ENCODE measurements at places on chromosomes 2 and 18.
A peak's percentile ranks its signal among the peaks of the same experiment; 100 is the strongest.

DNA sequence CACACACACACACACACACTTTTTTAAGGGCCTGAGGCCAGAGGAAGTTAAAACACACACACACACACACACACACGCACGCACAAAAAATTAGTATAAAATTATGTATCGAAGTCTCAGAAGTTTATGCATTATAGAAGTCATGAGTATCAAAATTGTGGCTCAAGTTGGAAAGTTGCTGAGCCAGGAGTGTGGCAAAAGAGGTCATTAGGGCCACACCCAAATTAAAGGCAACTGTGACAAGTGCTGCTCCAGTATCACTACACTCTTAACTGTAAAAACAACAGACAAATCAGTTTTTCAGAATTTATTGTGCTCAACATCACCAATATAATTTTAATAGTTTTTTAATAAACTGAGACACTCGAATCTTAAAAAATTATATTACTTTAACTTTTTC, 36.9 kb downstream of the YWHAQ start:
- no peak for DNase-seq

GRCh38 chr2:178194600-178195389, 483 bp downstream of the OSBPL6 start:
- peak; percentile 14 for DNase-seq

DNA sequence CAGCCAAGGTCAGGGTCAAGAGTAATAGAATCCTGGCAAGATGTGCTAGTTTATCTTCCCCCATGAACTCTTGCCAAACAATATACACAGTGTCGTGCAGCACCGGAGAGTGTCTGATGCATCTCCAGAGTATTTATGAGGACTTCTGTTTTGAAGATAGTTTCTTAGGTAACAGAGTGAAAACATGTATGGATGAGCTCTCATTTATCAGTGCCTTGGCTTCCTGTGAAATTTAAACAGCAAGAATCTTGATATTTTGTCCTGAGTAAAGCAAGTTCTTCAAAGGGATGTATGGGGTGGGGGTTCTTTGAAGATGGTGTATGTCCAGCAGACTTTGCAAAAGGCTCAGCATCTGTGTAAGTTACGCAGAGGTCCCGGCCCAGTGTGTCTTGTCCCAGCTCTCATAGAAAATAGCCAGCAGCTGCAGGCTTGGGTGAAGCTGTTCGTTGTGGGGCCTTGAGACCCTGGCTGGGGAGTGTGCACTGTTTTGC, 361.0 kb upstream of the NT5C1B start:
- no peak for DNase-seq

DNA sequence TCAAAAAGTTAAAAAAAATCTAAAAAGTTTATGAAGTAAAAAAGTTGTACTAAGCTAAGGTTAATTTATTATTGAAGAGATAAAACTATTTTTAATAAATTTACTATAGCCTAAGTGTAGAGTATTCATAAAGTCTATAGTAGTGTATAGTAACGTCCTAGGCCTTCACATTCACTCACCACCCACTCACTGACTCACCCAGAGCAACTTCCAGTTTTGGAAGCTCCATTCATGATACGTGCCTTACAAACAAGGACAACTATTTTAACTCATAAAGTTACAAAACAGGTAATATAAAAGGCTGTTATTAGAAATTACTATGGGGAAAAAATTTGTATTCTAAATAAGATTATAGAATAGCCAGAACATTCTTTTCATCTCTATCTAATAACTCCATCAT, 158.9 kb upstream of the FN1 start:
- DNase-seq, result no peak

DNA sequence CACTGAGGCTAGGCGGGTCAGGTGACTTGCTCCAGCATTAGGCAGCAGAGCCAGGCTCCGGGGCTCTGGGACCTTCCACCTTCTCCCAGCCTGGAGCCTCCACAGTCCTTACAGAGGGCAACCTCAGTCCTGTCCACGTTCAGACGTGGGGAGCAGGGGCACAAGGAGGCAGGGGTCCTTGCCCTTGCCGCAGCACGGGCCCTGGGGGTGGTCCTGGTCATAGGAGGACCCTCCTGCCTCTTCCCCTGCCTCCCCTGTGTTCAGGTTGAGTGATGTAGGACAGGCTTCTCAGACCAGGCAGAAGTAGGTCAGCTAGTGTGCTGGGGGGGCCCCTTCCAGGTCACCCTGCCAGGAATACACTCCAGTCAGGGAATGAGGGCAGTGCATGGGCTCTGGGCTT, 5.4 kb upstream of the ARHGEF4 start:
- no peak for DNase-seq

DNA sequence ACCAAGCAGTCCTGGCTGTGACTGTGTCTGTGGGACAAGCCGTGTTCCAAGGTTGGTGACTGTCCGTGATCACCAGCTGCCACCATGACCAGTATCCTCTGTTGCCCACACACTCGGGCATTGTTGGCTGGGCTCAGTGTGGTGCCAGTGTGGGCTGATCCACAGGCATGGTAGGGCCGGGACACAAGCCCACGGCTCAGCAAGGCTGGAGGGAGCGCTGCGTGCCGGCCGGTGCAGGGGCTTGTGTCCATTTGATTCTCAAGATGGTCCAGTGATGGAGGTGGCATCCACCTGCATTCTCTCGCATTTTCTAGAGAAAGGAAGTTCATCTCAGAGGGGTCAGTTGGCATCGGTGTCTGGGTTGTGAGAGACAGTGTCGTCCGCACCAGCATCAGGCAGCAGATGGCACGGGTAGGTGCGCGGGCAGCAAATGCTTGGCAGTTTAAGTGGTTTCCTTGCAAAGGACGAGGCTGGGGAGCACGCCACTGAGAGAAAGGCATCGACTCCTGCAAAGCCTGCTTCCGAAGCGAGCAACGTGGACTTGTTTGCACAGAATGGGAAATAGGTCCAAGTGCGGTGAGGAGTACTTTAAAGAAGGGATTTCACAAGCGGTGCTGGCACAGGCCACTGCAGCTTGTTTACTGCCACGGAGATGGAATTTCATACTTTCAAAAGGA, 20.9 kb downstream of the TWIST2 start:
- DNase-seq, result no peak

GRCh38 chr2:214484239-214484638, 73.4 kb downstream of the VWC2L start:
- no peak for DNase-seq

- no peak for DNase-seq
Observed at GRCh38 chr2:9282128-9283112, 75.8 kb downstream of the ASAP2 start.

GRCh38 chr18:78364388-78364960, 615.1 kb upstream of the SALL3 start:
- DNase-seq, result no peak

DNA sequence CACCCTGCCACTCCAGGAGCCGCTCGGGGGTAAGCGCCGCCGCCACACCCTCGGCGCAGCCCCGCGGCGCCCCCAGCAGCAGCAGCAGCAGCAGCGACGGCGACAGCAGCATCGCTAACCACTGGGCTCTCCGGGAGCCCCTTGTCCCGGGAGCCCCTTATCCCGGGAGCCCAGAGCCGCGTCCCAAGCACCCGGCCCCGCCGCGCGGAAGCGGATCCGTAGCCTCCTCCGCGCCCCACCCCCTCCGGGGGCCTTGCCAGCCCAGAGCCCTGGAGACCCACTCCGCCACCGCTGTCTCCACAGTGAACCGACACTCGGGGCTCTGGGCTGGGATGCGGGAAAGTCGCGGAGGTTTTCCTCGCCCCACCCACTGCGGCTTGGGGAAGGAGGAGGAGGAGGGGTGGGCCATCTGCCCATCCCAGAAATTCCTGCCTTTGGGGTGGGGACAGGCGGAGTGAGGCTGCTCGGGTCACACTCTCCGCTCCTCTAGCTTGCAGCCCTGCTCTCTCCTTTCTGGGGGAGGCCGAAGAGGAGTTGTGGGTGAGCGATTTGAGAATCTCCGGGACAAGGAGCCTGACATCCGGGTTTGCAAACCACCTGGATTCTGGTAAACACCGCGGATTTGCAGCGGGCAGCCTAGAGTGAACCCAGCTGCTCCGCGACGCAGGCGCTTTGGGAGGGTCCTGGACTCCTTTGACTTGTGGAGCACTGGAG, at the start of gene PLA2R1:
TSS of gene PLA2R1 (minus strand) at position 324 of the 714 bp plus-strand sequence. CDS start at position 112, 212 bp downstream.
- DNase-seq, result no peak

GRCh38 chr18:42164556-42164955, 209.5 kb downstream of the PIK3C3 start:
- DNase-seq, result no peak

- no peak for DNase-seq
Observed at GRCh38 chr2:179860255-179861026, 971 bp downstream of the ZNF385B start.

- DNase-seq, result no peak
Observed at GRCh38 chr2:212343167-212343566, 195.4 kb downstream of the ERBB4 start.

- DNase-seq, result no peak
Observed at GRCh38 chr2:211463397-211463796, 907.0 kb downstream of the CPS1 start.

- no peak for DNase-seq
Observed at GRCh38 chr2:215652388-215652787, 216.5 kb upstream of the FN1 start.

GRCh38 chr18:9616049-9616448, 1.7 kb upstream of the PPP4R1 start:
- DNase-seq, result no peak

- DNase-seq, result no peak
Observed at GRCh38 chr2:46521215-46521683, 41.9 kb downstream of the TMEM247 start.

- DNase-seq, result no peak
Observed at GRCh38 chr2:45470531-45470930, 140.5 kb downstream of the SRBD1 start.

DNA sequence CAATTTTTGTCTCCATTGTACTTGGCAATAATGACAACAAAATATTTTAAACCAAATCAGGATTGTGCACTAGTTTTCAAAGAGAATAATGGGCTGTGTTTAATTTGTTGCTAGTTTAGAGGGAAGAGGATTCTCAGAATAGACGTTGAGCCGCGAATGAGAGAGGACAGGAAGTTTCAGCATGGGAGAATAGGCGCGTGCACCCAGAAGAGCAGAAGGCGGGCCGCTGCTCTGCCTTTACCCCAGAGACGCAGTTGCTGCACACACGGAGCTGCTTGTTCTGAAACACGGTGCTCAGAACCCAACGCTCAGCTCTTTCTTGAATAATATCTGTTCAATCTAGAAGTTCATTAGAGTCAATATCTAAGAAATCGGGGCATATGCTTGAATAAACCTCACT, 223.4 kb downstream of the MYT1L start:
- no peak for DNase-seq

GRCh38 chr2:877747-878146, 72.9 kb upstream of the SNTG2 start:
- DNase-seq, result no peak

- no peak for DNase-seq
Observed at GRCh38 chr2:218180467-218181114, 13.8 kb upstream of the CXCR1 start.

DNA sequence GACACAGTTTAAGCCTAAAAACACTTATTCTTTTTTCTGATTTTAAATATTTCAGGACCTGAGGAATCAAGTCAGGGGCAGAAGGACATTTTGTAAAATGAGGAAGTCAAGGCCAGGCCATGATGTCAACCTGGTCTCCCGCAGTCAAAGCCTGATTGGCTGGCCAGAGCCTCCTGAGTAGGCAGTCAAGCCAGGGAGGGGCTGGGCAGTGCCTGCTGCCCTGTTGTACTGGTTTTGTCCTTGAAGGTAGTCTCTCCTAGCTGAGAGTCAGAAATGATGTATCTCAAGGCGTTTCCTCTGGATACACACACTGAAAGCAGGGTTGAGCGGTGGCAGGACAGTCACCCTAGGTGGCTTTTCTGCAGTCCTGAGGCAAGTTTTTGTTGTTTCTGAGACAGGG, 19.8 kb downstream of the CCT7 start:
- no peak for DNase-seq

All from activated CD4-positive, alpha-beta T cell treated with anti-CD3 and anti-CD28 coated beads for 24 hours (primary cell).